ENCODE measurements at places on chromosomes 3 and 15. TPM values are rescaled to one million over a fixed set of nuclear protein-coding genes. Genes with fewer than 3 reads are reported as not detected.

DNA sequence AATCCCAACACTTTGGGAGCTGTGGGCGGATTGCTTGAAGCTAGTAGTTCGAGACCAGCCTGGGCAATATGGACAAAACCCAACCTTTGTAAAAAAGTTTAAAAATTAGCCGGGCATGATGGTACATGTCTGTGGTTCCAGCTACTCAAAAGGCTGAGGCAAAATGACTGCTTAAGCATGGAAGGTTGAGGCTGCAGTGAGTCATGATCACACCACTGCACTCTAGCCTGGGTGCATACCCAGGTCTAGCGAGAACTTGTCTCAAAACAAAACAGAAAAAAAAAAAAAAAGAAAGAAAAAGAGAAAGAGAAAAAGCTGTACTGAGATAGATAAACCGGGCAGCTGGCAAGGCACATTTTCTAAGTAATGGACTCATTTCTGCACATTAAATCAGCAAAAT is 10.6 kb downstream of the ARPP19 start:
- no peak overlapping the region for H3K4me3 ChIP-seq
- H3K4me1 ChIP-seq = no peaks in the 10 kb centered on the region
- H3K36me3 ChIP-seq = no peaks in the 10 kb centered on the region
- H3K27me3 ChIP-seq = no peaks in the 10 kb centered on the region
- no peak overlapping the region for H3K27ac ChIP-seq

DNA sequence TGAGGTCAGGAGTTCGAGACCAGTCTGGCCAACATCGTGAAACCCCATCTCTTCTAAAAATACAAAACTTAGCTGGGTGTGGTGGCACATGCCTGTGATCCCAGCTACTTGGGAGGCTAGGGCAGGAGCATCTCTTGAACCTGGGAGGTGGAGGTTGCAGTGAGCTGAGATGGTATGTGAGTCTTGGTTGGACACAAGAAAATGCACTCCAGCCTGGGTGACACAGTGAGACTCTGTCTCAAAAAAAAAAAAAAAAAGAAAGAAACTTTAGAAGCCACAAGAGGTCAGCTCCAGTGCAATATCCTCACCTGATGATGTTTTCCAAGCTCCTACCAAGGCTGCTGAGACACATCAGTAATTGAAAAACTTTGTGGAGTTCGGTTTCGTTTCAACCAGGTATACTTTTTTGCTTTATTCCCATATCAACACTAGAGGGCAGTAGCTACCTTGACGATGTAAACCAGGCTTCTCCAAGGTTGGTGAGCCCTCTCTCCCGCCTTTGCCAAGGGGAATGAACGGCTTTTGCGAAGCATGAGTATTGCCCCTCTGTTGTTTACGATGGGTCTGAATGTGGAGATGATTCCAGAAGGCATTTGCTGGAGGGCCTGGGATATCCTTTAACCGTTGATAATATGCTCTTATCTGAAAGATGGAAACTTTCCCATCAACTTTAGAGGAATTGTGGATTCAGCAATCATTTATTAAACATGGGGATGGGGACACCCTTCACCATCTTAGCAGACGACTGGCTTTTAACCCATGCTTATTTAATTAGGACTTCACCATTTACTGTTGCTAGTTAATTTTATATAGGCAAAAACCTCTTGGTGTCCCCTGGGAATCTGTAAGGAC is 202.8 kb downstream of the SV2B start:
- peak; percentile 16 for DNase-seq
- no peak overlapping the region for H3K27ac ChIP-seq
- peaks cover 15% of the 10 kb centered on the region for H3K27me3 ChIP-seq
- no peak overlapping the region for H3K4me3 ChIP-seq
- H3K4me1 ChIP-seq = no peaks in the 10 kb centered on the region

- H3K4me1 ChIP-seq = no peaks in the 10 kb centered on the region
- DNase-seq = no peak
- H3K27me3 ChIP-seq = no peaks in the 10 kb centered on the region
Measured at GRCh38 chr3:197541756-197542539, 13.8 kb downstream of the BDH1 start.

GRCh38 chr3:191303596-191303995 is 25.6 kb upstream of the CCDC50 start:
- DNase-seq = no peak
- no peaks in the 10 kb centered on the region for H3K27me3 ChIP-seq
- H3K4me3 ChIP-seq = no peak overlapping the region

DNA sequence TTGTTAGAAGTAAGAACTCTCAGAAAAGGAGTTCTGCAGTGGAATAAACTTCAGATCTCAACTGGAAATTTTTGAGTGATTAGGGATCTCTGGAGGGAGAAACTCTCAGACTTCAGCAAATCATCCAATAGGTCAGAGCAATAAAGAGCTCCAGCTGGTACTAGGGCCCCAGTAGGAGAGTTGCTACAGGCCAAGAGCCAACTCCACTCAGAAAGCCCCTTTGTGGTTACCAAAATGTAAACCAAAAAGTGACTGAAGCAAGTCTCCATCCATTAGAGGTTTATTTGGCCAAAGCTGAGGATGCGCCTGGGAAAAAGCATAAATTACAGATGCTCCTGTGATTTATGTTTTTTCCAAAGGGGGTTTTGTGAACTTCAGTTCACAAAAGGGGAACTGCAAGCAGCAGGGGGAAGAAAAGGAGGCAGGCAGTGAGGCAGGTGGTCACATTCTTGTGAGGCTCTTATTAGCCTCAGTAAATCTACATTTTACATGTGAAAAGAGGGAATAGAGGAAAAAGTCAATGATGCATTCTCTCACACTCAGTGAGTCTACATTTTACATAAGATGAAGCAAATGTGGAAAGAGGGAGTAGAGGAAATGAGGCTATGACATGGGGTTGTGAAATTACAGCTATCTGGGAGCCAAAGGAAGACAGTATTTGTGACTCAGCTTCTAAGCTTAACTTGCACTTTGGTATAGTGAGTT is 92.4 kb upstream of the DAZL start:
- DNase-seq = no peak
- H3K27ac ChIP-seq = no peak overlapping the region
- H3K4me1 ChIP-seq = no peaks in the 10 kb centered on the region
- H3K27me3 ChIP-seq = no peaks in the 10 kb centered on the region
- no peak overlapping the region for H3K4me3 ChIP-seq

DNA sequence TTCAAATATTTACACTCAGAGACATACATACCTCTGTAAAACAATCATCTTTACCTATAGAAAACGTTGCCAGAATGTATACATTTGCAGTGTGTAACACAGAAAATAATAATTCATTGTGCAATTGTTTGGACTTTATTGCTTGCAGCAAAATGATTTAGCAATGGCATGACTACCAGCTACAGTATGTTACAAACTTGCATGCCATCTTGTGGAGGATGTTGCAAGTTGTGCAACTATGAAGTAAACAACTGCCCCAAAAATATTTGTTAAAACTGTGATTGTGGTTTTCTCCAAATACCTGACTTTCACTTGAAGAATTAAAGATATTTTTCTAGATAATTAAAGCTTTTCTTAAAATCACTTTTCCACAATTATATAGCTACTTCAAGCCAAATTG is 27.1 kb upstream of the C3orf49 start:
- H3K27me3 ChIP-seq = no peaks in the 10 kb centered on the region
- no peak for DNase-seq
- no peak overlapping the region for H3K4me3 ChIP-seq
- H3K36me3 ChIP-seq = no peaks in the 10 kb centered on the region

- DNase-seq = no peak
- H3K4me1 ChIP-seq = no peaks in the 10 kb centered on the region
Measured at GRCh38 chr3:154967090-154967489, 113.0 kb upstream of the MME start.

DNA sequence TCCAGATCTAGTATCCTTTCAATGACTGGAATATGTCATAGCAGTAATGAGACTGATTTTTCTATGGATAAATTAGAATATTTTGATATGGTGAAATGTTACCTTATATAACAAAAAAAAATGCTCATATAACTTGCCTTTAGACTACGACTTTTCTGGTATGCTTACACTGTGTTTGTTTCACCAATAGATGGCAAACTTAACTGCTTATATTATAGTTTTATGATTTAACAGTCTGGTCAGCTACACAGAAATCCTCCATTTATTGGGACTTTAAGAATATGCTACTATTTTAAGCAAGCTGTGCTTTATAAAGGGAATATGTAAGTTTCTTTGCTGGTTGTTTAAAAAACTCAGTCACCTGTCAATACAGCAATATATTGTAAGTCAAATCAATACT is 205.6 kb downstream of the VGLL3 start:
- no peak for DNase-seq
- H3K36me3 ChIP-seq = no peaks in the 10 kb centered on the region
- no peaks in the 10 kb centered on the region for H3K27me3 ChIP-seq
- H3K4me3 ChIP-seq = no peak overlapping the region
- no peak overlapping the region for H3K27ac ChIP-seq

DNA sequence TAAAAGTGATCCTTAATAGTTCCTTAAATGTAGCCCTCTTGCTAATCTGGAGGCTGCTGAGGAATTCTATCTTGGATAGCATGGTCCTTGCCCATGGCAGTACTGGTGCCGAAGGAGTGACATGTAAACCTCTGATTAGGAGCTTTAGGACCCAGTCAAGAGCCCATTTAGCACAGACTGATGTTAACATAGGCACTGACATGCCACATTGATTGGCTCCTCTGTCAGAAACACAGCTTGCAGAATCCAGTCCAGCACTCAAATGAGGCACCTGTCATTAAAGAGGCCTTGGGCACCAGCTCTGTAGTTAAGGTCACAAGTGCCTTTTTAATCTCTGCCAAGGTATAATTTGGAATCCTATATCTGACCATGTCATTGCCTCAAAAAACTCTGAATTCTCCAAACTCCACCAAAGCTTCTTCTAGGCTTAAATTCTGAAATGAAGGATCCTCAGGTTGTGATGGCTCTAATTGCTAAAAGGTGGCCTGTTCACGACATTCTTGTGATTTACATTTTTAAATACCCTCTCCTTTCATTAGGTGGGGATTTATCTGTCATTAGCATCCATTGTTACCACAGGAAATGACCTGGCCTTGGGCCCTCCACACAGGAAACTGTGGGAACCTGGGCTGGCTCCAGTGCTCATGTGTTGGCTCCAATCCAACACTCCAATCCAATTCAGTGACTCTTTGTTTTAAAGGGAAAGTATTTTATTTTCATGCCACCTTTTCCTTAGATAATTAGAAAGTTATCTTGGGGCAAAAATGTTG is 57.3 kb upstream of the RNF7 start:
- H3K27ac ChIP-seq = no peak overlapping the region
- H3K27me3 ChIP-seq = no peaks in the 10 kb centered on the region
- DNase-seq = no peak
- H3K4me1 ChIP-seq = no peaks in the 10 kb centered on the region

XCR1 gene
- 0.32 TPM for total RNA-seq

B3GALNT1 gene
- total RNA-seq = 6.0 TPM

SACM1L gene
- 8.6 TPM for total RNA-seq
